NCI-H1105 treated with DMSO at 0.1 percent for 48 hours (cell line): ENCODE measurements at places on chromosomes 1 and 21.

GRCh38 chr1:232547938-232548484, 81.9 kb downstream of the SIPA1L2 start:
- DNase-seq = peak; percentile 48

DNA sequence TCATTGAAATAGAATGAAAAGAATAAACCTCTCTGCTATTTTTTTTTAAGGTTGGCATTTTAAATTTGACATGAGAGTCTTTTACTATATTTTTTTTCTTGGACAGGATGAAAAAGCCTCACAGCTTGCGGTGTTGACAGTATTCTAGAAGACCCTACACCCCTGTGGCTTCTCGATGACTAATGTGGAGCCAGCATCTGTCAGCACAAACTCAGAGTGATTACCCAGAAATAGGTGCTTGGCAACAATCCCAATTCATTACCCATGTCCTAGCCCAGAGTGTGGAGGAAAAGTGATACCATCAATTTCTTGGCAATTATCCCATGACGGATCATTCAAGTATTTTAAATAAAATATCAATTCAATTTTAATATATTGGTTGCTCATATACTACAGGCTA, 186.8 kb upstream of the MAP1LC3C start:
- peak; percentile 67 for DNase-seq

GRCh38 chr21:28423521-28424190, 569.0 kb downstream of the LTN1 start:
- DNase-seq = no peak

GRCh38 chr1:2429780-2430591, 17.6 kb upstream of the PEX10 start:
- no peak for DNase-seq

DNA sequence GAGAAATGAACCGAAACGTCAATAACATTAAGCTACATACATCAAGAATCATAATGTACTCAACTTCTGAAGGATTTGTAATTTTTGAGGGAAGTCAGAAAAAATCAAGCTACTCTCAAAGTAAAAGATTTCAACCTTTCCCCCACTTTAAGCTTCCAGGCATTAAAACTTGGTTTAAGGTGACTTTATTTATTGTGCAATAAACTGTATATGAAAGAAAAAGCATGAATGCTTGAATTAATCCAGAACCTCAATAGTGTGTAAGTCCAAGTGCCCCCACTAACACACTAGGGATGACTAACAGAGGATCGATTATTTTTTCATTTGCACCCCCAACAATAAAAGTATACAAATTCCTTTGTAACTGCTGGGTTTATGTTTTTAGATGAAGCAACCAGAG, 10.9 kb downstream of the GART start:
- no peak for DNase-seq

GRCh38 chr1:8407652-8408051, 89.7 kb downstream of the SLC45A1 start:
- DNase-seq = no peak

DNA sequence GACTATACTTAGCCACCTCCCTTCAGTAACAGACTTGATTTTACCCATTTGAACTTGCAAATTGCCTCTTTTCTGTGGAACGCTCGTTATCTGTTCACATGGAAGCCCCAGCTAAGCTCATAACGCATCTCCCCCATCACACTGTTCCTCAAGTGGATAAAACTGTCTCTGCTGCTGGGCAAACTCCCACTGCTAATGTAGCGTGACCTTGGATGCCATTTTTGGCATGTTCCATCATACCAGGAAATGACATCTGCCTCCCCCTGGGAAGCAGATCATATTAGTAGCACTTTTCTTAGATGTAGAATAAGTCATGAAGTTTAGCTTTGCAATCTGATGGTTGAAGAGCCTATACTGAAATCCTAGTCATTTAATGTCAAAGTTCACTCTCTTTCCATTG, 528.7 kb upstream of the PLXNA2 start:
- DNase-seq = no peak
